ENCODE measurements at places on chromosomes 16 and 17.

GRCh38 chr16:49016461-49016860 is 265.2 kb downstream of the CBLN1 start:
- no peak for DNase-seq

GRCh38 chr16:85262558-85263238 is 150.4 kb upstream of the CIBAR2 start:
- DNase-seq: no peak

GRCh38 chr17:28398280-28398981 is 7.6 kb downstream of the SLC46A1 start:
- no peak for DNase-seq

DNA sequence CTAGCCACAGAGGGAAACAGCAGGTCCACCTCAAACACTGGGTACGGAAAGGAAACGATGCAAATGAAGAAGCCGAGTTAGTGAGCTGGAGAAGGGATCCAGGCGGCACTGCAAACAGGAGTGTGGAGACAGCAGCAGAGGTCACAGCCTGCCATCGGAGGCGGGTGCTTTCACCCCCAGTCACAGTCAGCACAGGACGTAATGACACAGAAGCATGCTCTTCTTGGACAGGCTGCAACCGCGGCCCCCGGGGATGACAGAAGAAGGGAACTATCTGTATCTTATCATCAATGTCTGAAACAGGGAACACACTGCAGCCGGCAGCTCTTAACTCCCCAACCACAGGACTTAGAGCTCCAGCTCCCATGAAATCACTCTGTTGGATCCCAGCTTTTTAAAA is 16.1 kb upstream of the SLC38A8 start:
- no peak for DNase-seq

DNA sequence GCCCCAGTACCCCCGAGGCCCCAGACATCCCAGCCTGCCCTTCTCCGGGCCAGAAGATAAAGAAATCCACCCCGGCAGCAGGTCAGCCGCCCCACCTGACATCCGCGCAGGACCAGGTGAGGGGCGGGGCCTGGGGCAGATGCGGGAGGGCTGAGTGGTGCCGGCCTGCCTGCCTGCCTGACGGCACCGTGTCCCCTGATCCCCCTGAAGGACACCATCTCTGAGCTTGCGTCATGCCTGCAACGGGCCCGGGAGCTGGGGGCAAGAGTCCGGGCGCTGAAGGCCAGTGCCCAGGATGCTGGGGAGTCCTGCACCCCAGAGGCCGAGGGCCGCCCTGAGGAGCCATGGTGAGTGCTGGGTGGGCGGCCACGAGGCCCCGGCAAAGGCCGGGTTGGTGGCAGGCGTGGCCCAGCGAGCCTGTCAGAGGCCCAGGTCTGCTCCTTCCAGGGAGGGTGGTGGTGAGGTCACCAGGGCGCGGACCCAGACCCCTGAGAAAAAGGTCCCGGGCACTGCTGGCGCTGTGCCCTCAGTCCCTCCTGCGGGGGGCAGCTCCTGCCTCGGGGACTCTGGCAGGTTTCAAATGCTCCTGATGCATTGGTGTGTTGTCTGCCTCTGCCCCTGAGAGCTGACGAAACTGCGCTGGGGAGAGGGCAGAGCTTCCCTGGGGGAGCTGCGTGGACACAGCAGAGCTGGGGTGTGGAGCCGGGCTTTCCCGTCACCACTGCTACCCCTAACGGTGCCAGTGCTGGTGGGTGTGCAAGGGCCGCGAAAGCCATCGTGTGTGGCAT is 1.2 kb downstream of the CDT1 start:
- peak; percentile 45 for DNase-seq

GRCh38 chr17:19733953-19734526 is 14.1 kb downstream of the ALDH3A1 start:
- DNase-seq: no peak

- DNase-seq: peak; percentile 45
These were observed 86.9 kb downstream of the SEC14L1 start for GRCh38 chr17:77227461-77228240.

- no peak for DNase-seq
These were observed 19.3 kb upstream of the INPP5K start for GRCh38 chr17:1535737-1536136.

DNA sequence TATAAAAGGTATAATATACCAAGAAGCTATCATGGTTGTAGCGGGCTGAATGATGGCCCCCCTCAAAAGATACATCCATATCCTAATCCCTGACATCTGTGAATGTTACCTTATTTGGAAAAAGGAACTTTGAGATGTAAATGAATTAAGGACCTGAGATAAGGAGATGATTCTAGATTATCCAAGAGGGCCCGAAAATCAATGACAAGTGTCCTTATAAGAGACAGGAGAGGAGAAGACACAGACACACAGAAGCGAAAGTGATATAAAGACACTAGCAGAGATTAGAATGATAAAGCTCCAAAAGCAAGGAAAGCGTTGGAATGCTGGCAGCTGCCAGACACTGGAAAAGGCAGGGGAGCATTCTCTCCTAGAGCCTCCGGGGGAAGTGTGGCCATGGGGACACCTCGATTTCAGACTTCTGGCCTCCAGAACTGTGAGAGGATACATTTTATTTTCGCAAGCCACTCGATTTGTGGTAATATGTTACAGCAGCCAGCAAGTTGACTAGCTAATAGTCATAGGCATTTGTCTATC is 12.5 kb upstream of the GP1BA start:
- DNase-seq: no peak

GRCh38 chr17:4109449-4109848 is 33.4 kb downstream of the ZZEF1 start:
- no peak for DNase-seq

DNA sequence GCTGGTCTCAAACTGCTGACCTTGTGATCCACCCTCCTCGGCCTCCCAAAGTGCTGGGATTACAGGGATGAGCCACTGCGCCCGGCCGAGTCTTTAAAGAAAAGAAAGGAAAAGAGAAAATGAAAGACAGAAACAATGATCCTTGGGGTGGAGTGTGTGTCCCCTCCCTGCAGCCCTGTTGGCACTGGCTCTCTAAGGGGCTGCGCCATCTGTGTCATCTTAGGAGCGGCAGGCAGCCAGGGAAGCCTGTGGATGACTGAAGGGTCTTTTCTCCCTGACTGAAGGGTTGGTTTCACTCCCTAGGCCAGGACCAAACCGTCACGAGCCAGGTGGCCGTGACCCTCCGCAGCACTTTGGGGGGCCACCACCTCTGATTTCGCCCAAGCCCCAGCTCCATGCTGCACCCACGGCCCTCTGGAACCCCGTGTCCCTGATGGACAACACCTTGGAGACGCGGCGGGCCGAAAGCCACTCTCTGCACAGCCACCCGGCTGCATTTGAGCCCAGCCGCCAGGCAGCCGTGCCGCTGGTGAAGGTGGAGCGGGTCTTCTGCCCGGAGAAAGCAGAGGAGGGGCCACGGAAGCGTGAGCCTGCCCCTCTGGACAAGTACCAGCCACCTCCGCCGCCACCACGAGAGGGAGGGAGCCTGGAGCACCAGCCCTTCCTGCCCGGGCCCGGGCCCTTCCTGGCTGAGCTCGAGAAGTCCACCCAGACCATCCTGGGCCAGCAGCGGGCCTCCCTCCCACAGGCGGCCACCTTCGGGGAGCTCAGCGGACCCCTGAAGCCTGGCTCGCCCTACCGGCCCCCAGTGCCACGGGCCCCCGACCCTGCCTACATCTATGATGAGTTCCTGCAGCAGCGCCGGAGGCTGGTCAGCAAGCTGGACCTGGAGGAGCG is 27.7 kb downstream of the GINS2 start:
- no peak for DNase-seq

DNA sequence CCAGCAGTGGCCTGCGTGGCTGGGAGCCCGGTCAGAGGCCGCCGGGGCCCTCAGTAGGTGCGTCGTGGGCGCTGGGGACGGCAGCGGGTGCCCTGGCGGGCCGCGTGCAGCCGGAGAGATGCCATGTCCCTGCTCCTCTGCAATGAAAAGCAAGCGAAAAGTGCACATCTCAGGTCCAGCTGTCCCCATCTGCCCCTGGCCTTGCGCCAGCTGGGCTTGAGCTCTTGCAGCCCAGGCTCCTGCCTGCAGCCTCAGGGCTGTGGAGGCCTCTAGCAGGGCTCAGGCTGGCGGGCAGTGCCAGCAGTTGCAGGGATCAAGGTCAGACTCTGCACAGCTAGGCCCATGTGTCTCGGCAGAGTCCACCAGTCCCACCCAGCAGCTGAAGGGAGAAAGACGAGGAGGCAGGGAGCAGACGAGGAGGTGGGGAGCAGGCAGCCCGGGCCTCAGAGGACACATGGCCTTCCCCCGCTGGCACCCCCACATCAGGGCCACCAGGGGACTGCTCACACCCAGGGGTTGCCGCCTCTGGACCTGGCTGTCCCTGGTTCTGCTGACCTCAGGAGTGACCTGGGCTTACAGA is 11.2 kb downstream of the SLC16A3 start:
- DNase-seq: no peak

DNA sequence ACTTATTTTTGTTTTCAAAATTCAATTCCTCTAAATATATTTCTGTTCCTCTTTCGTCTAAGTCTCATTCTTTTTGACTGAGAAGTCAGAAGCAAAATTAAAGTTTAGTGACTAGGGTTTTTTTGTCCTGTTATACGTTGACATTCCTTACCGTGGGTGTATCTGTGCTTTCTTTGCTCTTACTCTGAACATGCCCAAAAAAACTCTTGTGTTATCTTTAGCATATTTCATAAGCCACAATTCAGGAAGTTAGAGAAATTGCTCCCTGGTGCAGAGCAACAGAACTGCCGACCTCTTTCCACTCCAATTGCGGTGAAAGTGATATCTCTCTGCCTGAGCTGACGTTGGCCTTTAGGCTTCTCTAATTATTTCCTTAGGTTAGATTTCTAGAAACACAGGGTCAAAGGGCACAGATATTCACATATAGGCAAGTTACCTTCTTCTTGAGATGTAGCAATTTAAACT is 65.7 kb downstream of the CENPV start:
- DNase-seq: no peak

DNA sequence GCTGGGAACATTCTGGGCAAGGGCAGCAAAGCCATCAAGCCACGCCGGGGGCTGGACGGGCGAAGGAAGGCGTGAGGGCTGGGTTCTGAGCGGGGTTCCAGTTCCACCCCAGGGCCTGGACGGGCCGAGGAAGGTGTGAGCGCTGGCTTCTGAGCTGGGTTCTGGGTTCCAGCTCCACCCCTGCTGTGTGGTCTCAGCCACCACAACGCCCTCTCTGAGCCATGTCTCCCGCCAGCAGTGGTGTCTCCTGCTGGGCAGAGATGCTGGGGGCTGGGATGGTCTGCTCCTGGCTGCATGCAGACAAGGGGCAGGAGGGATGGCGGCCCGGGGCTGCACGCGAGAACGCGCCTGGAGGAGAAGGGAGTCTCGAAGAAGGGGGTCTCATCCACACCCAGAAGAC is 3.9 kb upstream of the CPNE7 start:
- DNase-seq: no peak

DNA sequence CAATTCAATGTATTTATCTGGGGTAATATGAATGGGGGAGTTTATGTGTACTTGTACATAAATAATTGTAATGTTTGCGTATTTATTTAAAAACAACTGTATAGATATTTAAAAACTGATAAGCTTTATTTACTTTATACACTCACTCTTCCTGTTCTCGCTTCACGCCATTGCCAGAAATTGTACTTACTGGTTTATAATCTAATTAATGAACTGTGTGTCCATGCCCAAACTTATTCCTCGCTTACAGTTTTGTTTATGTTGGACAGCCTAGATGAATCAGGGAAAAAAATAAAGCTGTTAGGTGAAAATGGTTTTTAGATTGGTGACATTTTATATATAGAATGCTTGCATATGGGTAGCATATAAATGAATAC is 30.8 kb downstream of the AATF start:
- no peak for DNase-seq

DNA sequence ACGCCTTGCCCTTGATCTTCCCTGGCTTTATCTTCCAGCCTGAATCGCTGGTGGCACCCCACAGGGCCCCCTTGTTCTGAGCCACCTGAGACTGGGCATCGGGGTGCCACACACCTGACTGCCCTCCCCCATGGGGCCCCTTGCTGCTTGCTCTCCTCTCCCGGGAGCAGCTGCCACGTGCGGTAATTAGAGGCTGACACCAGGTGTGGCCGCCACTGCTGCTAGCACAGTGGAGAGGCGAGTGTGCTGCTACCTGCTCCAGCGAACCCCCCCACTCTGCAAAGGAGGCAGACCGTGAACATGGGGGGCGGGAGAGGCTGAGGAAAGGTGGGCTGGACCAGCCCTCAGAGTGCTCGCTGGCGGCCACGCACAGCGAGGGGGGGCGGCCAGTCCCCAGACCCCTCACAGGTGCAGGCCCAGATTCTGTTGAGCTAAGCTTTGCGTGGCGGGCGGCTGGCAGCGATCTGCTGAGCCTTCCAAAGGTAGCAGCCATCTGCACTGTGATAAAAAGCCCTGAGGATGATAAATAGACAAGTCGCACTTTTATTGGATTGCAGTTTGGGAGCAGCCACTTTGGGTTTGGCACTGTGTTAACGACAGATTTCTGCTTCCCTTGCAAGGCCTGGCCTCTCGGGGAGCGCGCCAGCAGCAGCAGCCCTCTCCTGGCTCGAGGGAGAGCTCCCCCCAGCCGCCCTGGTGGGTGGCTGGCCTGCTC is 167.9 kb upstream of the GSE1 start:
- peak; percentile 65 for DNase-seq

DNA sequence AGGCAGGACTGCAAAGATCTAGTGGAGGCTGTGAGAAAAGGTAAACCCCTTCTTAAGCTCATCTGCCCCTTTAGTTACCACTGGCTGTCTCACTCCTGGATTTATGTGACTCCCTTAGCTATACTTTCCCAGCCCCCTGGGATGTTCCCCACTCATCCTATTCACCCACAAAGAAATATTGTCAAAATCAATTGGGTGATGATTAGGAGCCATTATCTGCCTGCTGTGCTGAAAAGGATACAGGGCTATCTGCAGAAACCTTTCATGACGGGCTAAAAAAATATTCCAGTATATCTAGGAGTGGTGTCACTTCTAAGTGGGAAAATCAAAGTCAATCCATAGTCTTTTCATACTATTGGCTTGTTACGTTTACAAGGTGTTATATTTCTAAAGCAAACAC is 8.0 kb upstream of the GNAO1 start:
- no peak for DNase-seq

All from right kidney (tissue), 9 donors.